ENCODE measurements at places on chromosomes 3 and 15.

- DNase-seq = no peak
These were observed 460.0 kb upstream of the RARB start for GRCh38 chr3:24968036-24968435.

GRCh38 chr3:11944052-11944673, 60.0 kb upstream of the SYN2 start:
- no peak for DNase-seq

GRCh38 chr15:77611767-77612166, 20.9 kb downstream of the LINGO1 start:
- peak; percentile 50 for DNase-seq

GRCh38 chr15:50562735-50563640, 16.5 kb upstream of the USP50 start:
- DNase-seq = no peak

DNA sequence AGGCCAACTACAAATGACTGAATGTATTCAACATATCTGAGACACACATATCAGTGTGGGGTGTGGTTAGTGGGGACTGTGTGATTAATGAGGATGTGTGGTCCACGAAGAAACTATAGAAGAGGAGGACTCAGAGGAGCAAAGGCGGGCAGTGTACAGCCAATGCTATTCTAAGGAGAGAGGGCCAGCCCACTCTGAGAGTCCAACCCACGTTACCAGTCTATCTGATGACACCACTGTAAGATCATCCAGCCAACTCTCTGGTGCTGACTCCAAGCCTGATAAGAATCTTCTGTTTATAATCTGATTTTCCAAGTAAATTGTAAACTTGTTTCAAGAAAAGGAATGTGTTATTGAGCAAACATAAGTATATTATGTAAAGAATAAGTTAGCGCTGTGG, 47.2 kb downstream of the MCF2L2 start:
- no peak for DNase-seq

GRCh38 chr3:113912552-113913236, 35.1 kb upstream of the ZDHHC23 start:
- no peak for DNase-seq

DNA sequence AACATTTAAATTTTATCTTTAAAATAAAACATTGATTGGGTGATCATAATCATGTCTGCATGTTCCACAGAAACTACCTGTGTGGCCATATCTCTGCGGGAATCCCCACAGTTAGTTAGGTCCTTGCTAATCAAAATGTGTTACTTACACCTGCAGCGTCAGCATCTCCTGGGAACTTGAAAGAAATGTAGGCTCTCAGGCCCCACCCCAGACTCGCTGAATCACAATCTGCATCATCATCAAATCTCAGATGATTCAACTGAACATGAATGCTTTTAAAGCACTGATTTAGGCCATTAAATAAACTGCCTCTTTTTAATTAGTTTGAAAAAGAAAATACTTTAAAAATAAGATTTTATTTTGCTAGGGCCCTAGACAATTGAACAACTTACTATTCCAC, 577.8 kb downstream of the PYDC2 start:
- no peak for DNase-seq

DNA sequence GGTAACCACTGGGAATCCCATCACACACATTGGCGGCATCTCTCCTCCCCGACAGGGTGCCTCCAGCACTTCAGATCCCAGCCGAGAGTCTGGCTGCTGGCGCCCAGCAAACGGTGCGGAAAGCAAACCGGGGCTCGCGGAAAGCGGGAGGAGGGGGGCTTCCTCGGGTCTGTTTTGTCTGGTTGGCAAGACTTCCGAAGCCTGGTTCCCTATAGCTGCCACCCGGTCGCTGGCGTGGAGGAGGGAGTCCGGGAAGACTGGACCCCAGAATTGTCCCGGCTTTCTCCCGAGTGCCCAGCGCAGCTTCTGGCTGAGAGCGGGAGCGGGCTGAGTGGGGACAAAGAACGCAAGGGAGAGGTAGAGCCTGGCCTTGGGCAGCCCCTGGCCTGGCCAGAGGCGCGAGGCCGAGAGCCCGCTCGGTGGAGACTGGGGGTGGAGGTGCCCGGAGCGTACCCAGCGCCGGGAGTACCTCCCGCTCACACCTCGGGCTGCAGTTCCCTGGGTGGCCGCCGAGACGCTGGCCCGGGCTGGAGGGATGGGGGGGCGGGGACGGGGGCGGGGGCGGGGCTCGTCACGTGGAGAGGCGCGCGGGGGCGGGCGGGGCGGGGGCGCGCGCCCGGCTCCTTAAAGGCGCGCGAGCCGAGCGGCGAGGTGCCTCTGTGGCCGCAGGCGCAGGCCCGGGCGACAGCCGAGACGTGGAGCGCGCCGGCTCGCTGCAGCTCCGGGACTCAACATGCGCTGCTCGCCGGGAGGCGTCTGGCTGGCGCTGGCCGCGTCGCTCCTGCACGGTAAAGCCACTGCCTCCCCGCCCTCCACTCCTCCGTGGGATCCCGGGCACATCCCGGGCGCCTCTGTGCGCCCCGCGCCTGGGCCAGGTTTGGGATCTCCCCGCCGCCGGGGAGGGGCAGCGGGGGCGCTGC, at the start of gene CHRNA7:
CHRNA7 (plus strand) TSS at position 654 of the 920 bp plus-strand sequence; CDS start at position 734, 80 bp downstream.
- peak; percentile 70 for DNase-seq

DNA sequence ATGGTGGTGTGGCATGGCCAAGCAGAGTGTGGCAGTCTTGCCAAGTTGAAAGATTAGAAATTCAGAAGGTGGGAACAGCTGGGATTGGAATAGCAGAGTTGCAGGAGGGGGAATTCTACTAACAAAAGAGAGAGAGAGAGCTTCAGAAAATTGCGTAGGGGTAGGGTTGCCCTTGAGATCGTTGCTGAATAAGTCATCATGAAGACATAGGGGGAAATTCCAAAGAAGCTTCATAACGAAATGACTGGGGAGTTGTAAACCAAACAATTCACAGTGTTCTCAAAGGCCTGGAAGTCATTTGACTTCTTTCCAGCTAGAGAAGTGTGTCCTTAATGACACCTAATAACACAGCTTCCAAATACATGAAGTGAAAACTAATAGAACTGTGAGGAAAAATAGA, 26.3 kb upstream of the TIPARP start:
- DNase-seq = no peak

- no peak for DNase-seq
These were observed 156.4 kb downstream of the NTRK3 start for GRCh38 chr15:88100181-88100580.

- DNase-seq = no peak
These were observed 62.0 kb downstream of the DLG1 start for GRCh38 chr3:197236362-197236761.

DNA sequence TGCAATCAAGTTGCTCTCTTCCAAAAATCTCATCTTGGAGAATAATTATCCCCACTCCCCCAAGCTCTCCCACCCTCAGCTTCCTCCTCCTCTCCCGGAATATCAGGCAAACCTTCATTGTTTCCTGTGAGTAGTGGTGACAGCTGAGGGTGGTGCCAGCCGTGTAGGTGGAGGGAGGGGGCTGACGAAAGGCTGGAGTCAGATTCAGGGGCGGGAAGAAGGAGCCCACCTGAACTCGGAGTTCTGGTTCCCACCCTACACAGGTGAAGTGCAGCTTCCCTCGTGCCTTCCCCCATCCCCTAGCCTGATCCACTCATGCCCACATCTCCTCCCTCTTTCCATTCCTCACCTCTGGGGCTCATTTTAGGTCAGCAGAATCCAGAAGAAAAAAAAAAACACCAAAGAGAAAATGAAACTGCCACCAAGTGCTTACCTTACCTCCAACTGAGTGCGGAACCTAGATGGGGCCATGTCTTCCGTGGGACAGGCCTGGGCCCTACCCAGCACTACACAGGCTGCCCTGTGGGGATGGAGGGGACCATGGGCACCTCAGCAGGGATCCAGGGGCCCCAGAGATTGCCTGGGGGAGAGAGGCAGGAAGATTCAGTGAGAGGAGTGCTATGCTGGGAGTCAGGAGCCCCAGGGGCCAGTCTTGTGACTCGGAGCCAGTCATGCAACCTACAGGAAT, 81.3 kb downstream of the ADCY5 start:
- no peak for DNase-seq

- no peak for DNase-seq
These were observed 17.8 kb downstream of the DIPK2A start for GRCh38 chr3:143989461-143989860.

- DNase-seq = no peak
These were observed 7.4 kb downstream of the RNF168 start for GRCh38 chr3:196496183-196496582.

DNA sequence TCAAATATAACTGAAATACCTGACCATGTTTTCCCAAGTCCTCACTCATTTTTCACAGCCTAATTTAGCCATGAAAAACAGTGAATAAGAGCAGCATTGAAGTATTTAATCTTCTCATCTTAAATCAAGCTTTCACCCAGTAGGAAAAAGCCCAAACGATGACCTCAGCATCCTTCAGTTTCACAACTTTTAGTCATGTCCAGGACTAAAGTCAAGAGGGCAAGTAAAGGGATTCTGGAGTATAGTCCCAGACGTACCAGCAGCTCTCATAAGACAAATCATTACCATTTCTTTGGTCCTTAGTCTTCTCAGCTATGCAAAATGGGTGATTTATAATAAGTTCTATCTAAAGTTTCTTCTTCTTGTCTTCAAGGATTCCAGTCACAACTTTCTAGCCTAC, 237.3 kb downstream of the IL5RA start:
- DNase-seq = no peak

DNA sequence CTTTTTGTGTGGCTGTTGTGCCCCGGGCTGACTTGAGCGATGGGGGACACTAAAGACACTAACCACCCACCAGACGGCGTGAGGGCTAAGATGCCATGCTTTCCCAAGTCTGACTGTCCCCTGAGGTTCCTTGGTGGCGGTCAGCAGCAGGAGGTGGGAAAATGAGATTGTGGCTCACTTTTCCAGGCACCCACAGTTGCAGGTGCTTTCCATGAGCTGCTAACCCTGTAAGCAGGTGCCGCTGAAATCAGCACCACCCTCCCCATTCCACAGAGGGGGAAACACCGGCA, 17.7 kb downstream of the PRR23E start:
- no peak for DNase-seq

- no peak for DNase-seq
These were observed 37.7 kb downstream of the CHDH start for GRCh38 chr3:53808496-53808895.

- no peak for DNase-seq
These were observed 116.0 kb downstream of the FOXB1 start for GRCh38 chr15:60120100-60120499.

GRCh38 chr3:171772427-171773056, 37.7 kb downstream of the PLD1 start:
- no peak for DNase-seq

DNA sequence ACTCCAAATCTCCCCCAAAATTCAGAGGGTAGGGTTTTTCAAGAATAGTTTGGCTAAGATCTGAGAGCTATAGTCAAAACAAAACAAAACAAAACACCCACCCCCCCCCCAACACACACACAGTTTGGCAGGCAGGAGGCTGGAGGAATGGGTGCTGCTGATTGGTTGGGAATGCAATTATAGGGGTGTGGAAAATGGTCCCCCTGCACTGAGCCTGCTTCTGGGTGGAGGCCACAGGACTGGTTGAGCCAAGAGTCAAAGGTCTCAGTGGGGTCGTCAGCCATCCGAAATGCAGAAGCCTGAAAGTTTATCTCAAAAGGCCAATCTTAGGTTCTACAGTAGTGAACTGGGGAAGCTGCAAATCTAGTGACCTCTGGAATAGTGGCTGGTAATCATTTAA, 2.5 kb upstream of the HACD2 start:
- no peak for DNase-seq

GRCh38 chr15:87744815-87745214, 511.7 kb downstream of the NTRK3 start:
- DNase-seq = no peak

GRCh38 chr15:66898656-66899386, 166.6 kb upstream of the SMAD3 start:
- DNase-seq = no peak

DNA sequence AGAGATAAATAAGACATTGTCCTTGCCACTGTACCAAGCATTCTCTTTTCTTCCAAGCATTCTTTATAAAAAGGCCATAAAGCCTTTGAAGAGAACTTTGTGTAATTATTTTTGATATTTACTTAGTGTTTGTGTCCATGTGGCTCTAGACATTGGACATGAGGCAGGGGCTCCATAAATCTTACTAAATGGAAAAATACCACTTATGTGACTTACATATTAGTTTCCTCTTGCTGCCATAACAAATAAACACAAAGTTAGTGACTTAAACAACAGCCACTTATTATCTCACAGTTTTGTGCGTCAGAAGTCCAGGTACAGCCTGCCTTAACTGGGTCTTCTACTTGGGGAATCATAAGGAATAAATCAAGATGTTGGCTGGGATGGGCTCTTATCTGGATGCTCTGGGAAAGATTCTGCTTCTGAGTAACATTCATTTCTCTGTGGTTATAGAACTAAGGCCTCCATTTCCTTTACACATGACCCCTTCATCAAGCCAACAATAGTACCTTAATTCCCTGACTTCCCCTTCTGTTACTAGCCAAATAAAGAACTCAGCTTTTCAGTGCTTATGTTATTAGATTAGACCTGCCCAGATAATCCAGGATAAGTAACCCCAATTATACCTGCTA, 59.9 kb upstream of the COL8A1 start:
- no peak for DNase-seq

GRCh38 chr3:190862209-190863118, at the start of gene GMNC:
GMNC (minus strand) TSS chr3:190862694; CDS start chr3:190862615, 79 bp downstream.
- DNase-seq = peak; percentile 78

DNA sequence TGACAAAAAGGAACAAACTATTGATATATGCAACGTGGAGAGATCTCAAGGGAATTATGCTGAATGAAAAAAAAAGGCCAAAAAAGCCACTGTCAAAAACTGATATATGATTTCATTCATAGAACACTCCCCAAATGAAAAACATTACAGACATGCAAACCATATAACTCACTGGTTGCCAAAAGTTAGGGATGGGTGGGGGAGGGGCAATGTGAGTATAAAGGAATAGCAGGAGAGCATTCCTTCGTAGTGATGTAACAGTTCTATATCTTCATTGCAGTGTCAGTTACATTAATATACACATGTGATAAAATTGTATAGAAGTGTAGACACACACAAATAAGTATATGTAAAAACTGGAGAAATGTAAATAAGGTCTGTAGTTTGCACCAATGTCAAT, 12.2 kb downstream of the GBE1 start:
- no peak for DNase-seq

DNA sequence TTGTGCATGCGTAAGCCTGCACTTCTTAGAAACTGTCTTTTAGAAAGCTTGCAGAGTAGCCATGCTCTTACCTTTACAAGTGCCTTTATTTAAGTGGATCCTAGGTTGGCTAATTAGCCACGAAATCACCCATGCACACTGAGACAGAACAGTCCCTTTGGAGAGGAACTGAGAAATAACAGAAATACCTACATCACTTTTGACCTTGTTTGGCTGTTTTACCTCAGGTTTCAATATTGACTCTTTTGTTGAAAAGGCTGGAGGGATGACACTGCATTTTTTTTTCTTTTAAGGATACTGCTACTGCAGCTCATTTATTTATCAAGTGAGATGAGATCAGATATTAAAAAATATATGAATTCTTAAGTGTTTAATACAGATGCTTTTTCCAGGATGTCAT, 155.6 kb upstream of the GOLIM4 start:
- no peak for DNase-seq

GRCh38 chr15:38844736-38845135, 280.1 kb upstream of the RASGRP1 start:
- no peak for DNase-seq
